DMS79 treated with DMSO at 0.1 percent for 48 hours (cell line): ENCODE measurements at places on chromosomes 5 and 9.

GRCh38 chr5:119036101-119036762, 34.7 kb upstream of the DMXL1 start:
- no peak for DNase-seq

DNA sequence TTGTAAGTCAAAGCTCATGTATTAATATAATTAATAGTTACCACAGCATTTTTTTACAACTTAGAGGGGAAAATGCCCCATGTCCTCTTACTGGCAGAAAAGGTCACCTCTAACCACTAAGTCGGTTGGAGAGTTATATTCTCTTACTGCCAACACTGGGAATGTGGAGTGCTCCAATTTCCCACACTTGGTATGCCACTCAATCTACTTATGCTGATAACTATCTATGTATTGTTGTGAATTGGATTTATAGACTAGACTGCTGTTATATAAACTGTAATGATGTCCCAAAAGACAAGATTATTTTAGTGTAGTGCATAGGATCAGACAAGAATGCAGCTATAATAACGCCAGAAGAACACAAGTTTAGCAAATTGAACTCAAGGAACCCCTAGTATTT, 2385.2 kb upstream of the C9orf72 start:
- no peak for DNase-seq

DNA sequence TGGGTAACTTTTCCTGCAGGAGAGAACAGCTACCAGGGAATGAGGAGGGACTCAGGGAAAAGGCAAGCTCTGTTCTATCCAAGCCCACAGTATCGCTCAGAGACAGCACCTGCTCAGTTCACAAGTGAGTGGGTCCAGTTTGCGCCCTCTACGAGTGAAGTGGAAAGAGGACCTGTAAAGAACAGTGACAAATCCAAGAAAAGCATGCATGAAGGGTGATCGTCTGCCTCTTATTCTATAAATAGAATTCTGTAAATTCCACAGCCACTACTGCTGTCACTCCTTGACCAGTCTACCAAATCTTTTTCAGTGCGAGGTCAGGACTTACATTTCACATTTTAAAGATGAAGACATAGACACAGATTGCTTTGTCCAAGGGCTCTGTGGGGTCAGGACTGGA, 117.5 kb downstream of the ENTREP1 start:
- DNase-seq, result no peak

GRCh38 chr5:124665035-124665434, 81.4 kb downstream of the ZNF608 start:
- no peak for DNase-seq

DNA sequence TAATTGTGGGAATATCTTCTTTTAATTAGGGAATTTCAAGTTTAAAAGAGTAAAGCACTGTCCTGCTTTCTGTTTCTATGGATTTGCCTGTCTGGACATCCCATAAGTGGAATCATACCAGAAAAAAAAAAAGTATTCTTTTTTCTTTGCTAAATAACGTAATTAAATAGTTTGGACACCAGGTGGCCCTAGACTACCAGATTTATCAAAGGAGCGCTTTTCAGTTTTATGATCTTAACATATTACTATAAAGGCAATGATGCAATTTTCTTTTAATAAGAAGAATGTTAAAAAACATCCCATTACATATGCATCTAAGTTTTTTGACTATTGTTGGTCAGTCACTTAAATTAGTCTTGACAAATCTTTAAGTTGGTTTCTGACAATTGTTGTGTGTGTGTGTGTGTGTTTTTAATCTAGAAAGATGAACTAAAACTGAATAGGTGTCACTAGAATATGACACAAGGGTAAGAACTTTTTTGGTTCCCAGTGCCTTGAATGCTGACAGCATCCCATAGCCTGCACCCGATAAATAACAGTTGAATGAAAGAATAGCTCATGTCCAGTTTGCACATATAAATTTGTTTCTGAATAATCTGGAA, 49.5 kb downstream of the C5orf22 start:
- DNase-seq, result peak; percentile 3

DNA sequence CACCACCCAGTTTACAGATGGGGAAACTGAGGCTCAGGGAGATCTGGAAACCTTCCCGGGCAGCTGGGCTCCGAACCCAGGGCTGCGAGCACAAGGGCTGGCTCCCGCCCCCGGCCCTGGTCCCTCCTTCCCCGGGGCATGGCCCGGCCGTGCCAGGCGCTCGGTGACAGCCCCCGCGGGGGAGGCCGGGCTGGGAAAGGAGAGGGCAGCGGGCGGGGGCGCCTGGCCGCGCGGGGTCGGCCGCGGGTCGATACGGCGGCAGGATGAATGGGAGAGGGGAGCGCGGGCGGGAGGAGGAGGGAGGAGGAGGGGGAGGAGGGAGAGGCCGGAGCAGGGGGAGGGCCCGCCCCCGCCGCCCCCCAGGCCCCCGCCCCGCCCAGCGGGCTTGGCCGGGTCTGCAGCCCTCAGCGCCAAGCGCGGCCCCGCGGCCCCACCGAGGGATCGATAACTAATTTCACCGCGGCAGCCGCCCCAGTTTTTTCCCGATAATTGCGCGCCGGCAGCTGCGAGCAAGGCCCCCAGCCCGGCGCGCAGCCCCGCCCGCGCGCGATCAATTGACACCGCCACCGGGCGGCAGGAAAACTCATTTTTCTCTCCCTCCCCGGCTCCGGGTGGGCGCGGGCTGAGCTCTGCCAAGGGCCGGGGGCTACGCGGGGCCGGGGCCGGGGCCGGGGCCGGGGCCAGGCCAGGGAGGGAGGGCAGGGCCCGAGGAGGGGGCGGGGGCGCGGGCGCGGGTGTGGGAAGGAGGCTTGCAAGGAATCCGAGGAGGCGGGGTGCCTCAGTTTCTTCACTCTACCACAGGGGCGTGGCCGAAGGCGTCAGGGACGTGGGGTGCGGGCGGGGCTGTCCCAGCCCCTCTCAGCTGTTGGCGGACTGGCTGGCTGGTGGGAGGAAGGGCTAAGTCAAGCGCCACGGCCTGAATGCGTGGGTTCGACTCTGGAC, 52.1 kb downstream of the C9orf50 start:
- DNase-seq, result no peak

DNA sequence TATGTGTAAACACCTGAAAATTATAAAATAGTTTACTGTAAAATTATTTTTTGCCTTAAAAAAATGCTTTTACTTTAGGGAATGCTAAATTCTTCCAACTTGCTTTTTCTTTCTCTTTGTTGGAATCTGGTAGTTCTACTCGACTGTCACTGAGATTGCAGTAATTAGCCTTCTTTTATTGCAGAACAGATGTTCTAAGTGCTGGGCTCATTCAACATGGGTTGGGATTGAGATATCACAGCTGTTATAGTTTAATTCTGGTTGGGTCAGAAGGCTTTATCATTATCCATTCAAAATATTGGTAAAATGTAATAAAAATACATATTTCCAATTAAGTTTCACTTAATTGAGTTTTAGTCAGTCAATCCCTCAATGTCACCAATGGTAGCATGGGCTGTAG, 686.7 kb downstream of the CDH18 start:
- no peak for DNase-seq

- no peak for DNase-seq
These were observed 112.5 kb upstream of the SLIT3 start for GRCh38 chr5:169413416-169413815.

DNA sequence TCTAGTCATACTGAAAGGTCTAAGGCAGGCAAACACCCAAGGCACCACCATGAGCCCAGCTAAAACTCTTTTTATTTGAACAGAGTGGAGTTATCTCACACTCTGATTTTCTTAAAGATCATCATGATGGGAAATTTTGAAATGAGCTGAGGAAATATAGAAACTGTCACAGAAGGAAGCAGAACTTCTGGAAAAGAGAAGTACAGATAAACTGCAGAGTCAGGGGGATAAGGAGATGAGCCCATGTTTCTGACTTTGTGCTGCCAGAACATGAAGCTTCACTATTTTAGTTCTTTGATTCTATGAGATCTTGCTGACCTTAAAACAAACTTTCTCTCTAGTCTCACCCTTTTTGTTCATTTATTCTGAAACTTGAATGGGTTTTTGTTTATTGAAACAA, 406.5 kb upstream of the EDIL3 start:
- no peak for DNase-seq

DNA sequence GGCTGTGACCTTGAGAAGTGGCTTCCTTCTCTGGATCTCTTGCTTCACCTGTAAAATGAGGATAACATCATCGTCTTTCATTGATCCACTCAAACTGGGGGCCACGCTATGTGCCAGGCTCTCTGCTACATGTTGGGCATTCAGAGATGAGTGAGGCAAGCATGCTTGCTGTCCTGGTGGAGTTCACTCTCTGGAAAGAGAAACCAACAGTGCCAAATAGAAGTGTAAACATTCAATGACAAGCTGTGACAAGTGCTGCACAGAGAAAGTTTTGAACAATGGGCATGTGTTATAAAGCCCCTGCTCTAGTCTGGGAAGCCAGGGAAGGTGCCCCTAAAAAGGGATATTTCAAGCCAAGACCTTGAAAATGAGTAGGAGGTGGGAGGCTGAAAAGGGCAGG, 50.9 kb upstream of the AFAP1L1 start:
- DNase-seq, result no peak

GRCh38 chr5:67156976-67157583, 39.5 kb downstream of the CD180 start:
- peak; percentile 10 for DNase-seq

GRCh38 chr5:100188339-100188738, 346.8 kb upstream of the FAM174A start:
- DNase-seq, result no peak

- no peak for DNase-seq
These were observed 1048.1 kb upstream of the ACO1 start for GRCh38 chr9:31336386-31336785.

DNA sequence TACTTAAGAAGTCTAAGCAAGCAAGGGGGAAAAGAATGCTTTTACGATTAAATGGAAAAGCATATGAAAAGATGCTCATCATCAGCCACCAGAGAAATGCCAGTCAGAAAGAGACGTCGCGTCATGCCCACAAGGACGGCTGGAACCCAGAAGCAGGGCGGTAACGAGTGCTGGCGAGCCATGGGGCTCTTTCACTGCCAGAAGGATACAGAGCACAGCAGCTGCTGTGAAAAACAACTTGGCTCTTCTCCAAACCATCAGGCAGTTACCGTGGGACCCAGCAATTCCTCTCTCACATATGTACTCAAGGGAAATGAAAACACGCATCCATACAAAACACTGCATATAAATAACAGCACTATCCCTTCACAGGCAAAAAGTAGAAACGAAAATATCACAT, 95.5 kb downstream of the CAMSAP1 start:
- DNase-seq, result peak; percentile 95

DNA sequence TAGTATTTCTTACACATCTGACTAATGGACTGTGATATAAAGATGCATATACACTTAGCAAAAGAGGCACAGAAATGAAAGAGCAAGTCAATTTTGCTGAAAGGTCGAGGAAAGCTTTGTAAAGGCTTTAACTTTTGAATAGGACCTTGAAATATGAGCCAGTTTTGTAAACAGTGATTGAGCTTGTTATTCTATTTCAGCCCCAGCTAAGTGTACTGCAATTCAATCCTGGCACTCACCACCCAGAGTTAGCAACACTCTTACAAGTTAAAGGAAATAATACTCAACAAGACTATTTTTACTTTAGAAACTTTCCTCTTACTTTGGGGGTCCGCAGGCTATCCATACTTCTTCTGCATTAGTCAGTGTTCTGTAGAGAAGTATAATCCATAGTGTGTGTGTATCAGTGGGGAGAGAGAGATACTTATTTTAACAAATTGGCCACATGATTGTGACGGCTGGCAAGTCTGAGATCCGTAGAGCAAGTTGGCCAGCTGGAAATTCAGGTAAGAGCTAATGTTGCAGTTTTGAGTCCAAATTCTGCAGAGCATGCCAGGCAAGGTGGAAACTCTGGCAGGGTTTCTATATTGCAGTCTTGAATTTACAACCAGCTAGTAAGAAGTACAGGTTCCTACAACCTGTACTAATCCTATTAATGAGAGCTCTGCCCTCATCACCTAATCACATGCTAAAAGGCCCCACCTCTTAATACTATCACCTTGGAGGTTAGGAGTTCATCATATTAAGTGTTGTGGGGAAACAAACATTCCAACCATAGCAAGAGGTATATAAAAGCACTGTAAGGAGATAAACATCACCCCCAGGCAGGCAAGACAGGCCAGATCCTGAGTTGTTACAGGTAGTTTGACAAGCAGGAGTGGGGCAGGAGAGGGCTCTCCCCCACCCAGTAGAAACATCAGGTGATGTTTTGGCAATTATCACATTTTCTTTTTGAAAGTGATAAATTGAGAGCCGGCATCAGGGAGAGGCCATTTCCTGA, 33.6 kb downstream of the IL7R start:
- DNase-seq, result peak; percentile 58
